Left renal pelvis (tissue), 4 donors: ENCODE measurements at places on chromosomes 3 and 15. TPM values are rescaled to one million over a fixed set of nuclear protein-coding genes. Genes with fewer than 3 reads are reported as not detected.

GRCh38 chr3:134351427-134351826 is 22.8 kb downstream of the AMOTL2 start:
- DNase-seq = no peak

- DNase-seq = peak; percentile 72
These were observed 16.6 kb upstream of the LRRK1 start for GRCh38 chr15:100902436-100903167.

DNA sequence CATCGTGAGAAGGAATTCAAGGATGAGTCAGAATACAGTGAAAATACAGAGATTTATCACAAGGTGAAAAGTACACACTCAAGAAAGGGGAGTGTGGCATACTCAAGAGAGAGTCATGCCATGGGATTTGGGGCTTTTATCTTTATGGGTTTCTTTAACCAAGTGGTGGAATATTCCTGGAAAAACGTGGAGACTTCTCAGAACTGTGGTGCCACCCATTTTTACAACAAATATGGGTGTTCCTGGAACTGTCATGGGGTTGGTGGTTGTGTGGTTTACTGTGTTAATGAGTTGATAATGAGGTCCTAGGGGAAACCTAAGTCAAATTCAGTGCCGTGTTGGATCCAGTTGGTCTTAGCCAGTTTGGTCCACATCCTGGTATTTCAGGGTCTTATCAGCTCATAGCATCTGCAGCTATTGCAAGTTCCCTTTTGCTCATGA is 497.2 kb downstream of the GABRG3 start:
- no peak for DNase-seq

Gene NPAP1
- 0.50 TPM for polyA plus RNA-seq

DNA sequence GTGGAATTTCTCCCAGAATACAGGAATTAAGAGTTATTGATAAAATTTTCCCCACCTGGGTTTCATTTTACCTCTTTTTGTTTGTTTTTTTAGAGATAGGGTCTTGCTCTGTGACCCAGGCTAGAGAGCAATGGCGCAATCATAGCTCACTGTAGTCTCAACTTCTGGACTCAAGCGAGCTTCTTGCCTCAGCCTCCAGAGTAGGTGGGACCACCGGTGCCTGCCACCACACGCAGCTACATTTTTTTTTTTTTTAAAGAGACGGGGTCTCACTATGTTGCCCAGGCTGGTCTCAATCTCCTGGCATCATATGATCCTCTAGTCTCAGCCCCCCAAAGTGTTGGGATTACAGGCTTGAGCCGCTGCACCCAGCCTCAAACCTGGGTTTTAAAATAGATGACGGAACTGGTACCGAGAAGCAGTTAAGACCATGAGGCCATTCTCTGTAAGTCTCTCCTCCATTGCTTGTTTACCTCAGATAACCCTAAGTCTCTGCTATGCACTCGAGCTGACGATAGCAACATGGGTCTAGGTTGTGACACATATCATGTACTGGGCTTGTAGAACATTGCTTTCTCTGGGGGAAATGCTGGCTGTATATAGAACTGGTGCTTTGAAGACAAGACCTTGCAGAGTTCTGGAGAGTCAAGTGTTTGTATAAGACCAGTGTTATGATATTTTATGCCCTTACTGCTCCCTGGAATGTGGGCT is 16.4 kb downstream of the ETV5 start:
- no peak for DNase-seq

DNA sequence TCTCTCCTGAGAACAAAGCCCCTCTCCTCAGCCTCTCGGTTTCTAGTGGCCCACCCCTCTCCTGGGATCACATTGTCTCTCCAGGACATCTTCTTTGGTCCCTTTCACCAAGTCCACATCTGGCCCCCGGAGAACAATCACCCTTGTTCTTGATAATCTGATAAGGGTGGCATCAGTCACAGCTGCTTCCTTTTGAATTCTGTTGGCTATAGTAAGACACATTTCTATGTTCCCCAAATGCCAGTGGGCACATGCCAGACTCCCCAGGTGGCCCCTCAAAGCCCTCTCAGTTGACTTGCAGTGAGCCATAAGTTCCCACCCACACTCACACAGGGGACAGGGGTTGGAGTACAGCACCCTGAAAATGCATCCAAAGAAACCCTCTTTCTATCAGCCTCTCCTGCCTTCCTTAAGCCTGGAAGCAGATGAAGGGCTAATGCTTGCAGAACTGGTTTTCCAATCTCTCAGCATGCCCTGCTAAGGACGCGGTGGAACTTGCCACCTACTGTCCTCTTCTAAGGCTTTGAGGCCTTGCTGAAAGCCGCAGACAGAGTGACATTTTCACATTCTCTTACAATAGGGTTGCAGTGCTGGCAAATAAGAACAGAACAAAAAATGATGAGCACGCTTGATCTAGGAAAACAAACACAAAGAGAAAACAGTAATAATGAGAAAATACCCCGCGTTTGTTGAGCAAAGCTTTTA is 101.3 kb upstream of the SLCO3A1 start:
- DNase-seq = no peak

Gene RASA2
- 18.8 TPM for polyA plus RNA-seq

Gene C2CD4B
- 2.8 TPM for polyA plus RNA-seq

Gene CCDC39
- 3.5 TPM for polyA plus RNA-seq

DNA sequence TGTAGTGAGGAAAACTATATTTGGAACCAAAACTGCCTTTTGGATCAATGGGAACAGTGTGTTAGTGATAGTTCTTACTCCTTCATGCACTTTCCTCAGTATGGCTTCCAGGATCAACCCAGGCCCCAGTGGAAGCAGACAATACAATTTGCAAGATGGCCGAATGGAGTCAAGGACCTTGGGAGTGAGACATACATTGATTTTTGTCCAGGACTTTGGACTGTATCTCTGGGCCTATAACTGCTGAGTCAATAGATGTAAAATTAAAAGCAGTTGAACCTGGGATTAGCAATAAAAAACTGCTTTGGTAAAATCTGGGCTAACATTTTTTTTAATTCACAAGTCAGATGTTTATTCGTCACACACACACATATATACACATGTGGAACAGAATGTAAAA is 1.8 kb downstream of the ARRDC4 start:
- no peak for DNase-seq

GRCh38 chr3:178352326-178353005 is 183.8 kb upstream of the KCNMB2 start:
- peak; percentile 24 for DNase-seq
